CD4-positive, alpha-beta T cell (primary cell): ENCODE measurements at places on chromosomes 6 and 20.

DNA sequence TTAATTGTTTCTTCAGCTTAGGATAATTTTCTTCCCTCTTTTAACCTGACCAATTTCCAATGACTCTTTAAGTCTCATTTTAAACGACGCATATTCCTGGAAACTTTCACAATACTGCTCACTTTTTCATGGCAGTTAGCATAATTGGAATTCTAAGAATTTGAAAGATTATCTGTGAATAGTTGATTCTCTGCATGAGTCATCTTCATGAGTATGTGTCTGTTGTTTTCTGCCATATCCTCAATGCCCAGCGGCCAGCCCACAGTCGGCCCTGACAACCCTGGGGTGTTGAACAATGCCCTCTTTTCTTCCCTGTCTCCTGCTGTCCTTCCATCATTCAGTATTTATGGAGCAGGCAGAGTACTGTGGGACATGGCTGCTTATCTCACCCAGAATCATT, 554.2 kb downstream of the CDH26 start:
- DNase-seq, result no peak

- DNase-seq, result peak; percentile 28
Observed at GRCh38 chr20:9999645-10000044, 35.1 kb upstream of the ANKEF1 start.

DNA sequence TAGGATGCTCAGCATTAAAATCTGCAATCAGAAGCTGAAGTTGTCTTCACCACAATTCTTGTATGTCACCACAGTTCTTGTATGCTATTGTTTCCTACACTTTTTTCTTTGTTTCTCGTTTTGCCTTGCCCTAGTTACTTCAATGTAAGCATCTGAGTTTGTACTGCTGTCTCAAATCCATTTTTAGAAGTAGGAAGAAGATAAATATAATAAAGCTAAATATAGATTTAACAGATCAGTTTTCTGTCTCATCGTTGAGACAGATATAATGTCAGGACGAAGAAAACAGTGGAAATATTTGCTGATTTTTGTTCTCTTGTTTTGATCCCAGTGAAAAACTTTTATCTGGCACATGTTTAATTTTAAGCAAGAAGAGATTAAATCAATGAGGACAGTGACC, 318.0 kb downstream of the QKI start:
- DNase-seq, result no peak

- DNase-seq, result no peak
Observed at GRCh38 chr6:168201799-168202198, 117.8 kb downstream of the DACT2 start.

- peak; percentile 1 for DNase-seq
Observed at GRCh38 chr6:25872814-25873213, 1.2 kb downstream of the SLC17A3 start.

GRCh38 chr6:33185654-33186187, 6.5 kb downstream of the COL11A2 start:
- no peak for DNase-seq

GRCh38 chr20:13533946-13534345, 104.8 kb downstream of the TASP1 start:
- DNase-seq, result no peak

DNA sequence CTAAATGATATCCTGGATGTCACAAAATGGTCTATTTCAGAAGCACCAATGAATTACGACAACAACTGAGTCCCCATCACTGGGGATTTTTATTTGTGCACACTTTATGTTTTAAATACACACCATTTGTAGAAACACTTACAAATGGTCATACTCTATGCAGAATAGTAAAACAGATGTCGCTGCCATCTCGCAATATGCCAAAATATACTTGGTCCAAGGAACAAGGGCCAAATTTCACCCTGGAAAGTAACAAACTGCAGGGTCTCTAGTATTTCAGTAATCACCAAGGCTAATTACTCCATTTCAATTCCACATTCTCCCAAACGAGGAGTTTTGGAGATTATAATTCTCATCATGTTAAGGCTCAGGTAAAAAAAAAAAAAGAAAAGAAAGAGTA, 215.2 kb downstream of the LMBRD1 start:
- no peak for DNase-seq
